Brain pericyte (primary cell): ENCODE measurements at places on chromosomes 11 and 22.

DNA sequence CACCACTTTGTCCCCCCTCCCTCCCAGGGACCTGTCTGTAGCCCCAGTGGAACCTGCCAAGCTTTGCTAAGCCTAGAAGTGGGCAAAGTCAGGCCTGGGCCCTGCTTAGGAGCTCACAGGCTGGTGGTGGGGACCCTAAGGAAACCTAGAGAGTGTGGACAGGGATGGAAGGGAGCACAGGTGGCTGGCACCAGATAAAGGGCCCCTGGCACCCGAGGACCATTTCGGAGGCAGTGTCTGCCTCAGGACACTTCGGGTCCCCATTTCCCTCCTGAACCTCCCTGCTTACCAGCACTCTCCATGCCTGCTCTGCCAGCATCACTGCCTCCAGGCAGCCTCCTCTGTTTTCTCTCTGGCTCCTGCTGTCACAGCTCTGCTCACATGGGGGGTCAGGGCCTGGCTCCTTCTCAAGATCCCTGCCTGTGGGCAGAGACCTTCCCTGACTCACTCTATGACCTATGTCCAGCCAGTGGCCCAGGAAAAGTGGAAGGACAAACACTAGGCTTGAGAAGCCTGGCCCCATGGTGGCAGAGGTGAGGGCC lies 13.6 kb upstream of the OMP start:
- DNase-seq = no peak

DNA sequence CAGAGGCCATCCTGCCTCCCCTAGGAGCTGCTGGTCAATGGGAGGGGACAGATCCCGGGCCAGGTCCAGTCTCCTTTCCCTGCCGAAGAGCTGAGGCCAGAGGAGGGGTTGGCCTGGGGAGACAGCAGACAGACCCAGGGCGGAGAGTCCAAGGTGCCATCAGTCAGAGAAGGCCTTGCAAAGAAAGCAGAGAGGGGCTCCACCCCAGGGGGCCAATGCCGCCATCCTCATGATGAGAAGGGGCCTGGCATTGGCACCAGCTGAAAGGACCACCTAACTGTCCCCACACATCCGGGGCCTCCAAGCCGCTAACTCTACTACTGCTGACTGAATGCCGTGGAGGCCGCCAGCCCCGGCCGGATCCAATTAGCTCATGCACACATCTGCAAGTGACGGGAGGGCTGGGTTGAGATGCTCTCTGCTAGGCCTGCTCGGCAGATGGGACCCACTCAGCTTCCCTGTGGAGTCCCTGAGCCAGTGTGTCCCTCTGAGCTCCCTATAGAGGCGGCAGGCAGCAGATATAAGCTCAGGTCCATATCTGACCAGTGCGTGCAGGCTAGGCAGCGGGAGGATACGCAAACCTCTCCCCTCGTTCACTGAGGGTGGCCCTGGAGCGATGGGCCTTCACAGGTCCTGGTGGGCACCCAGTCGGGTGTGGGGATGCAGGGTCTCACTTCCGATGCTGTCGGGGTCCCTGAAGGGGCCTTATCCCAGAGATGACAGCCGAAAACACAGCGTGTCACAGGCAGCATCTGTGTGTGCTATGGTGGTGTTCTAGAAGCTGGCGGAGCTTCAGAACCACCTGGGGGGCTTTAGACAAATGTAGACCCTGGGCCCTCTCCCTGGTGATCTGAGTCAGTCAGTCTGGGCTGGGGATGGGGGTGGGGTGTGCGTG lies 183.9 kb downstream of the CTTN start:
- DNase-seq = no peak

DNA sequence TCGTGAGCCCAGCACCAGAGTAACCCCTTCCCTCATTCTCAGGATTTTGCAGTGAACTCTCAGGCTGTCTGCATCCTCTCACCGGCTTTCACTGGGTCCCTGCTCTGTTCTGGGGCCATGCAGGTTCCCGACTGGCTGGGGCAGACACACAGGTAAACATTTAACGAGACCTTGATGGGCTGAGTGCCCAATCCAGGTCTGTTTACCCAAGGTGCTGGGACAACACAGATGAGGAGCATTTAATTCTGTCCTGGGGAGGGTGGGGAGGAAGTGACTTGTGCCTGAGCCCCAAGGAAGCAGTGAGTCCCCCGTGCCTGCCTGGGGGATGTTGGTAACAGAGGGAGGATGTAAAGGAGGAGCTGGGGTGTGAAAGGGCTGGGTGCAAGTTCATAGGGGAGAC lies 4.4 kb downstream of the BIK start:
- no peak for DNase-seq

DNA sequence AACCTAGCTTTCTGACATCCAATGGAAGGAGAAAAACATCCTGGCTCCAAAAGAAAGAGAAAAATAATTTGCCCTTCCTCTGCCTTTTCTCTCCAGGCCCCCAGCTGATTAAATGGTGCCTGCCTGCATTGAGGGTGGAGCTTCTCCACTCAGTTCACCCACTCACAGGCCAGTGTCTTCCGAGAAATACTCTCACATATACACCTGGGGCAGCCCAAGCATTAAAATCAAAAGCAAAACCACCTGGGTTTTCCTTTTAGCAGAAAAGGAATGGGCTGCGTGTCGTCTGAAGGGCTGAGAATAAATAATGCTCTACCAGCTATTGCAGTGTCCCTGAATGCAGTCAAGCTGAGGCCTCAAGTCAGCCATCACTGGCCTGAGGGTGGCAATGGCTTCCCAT lies 1143.8 kb upstream of the TENM4 start:
- DNase-seq = no peak

DNA sequence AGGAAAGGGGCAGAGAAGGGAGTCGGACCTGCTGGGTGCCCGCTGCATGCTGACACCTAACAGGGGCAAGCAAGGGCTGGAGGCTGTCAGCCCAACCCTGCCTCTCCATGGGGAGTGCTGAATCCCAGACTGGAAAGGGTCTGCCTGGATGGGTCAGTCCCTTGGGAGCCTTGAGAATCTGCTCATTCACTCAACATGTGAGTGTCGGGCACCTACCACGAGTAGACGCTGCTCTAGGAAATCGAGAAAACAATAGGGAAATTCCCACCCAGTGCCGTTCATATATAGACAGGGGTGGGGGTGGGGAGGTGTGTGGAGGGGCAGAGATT lies 4.4 kb upstream of the CTSD start:
- no peak for DNase-seq

DNA sequence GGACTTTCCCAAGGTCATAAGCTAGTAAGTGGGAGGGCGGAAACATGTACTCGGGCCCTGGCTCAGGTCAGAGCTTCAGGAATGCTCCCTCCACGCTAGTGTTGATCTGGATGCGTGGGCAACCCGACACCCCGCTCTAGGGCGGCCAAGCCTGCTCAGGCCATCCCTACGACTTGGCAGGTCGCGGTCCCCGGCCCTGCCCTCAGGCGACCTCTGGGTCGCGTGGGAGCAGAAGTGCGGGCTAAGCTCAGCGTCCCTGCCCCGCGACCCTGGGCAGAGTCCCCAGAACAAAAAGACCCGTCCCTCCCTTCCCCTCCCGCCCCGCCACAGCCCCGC lies 781 bp upstream of the TEF start:
- DNase-seq = no peak
